GM12865 (cell line): ENCODE measurements at places on chromosomes 2 and 18.

GRCh38 chr18:1017227-1018058, 112.8 kb downstream of the ADCYAP1 start:
- no peak for DNase-seq

- DNase-seq, result peak; percentile 38
Observed at GRCh38 chr2:202377207-202377761, 1.2 kb downstream of the BMPR2 start.

DNA sequence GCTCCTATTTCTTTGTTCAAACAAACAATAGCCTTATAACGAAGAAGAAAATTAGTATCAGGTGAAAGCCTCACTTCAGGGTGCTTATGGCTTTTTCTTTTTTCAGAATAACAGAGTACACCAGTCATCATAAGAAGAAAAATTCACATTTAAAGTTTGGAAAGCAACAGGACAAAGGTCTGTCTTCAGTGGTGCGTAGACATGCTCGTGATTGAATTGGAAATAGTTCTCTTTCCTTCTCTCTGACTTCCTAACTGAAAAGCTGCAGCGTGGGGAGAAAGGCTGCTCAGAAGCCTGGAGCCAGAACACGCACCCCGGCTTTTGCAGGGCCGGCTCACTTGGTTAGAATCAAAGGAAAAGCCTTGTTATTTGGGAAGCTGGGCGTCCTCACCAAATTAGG, 127.6 kb upstream of the ZNF516 start:
- DNase-seq, result no peak

GRCh38 chr2:19122220-19122619, 236.2 kb downstream of the OSR1 start:
- DNase-seq, result no peak

DNA sequence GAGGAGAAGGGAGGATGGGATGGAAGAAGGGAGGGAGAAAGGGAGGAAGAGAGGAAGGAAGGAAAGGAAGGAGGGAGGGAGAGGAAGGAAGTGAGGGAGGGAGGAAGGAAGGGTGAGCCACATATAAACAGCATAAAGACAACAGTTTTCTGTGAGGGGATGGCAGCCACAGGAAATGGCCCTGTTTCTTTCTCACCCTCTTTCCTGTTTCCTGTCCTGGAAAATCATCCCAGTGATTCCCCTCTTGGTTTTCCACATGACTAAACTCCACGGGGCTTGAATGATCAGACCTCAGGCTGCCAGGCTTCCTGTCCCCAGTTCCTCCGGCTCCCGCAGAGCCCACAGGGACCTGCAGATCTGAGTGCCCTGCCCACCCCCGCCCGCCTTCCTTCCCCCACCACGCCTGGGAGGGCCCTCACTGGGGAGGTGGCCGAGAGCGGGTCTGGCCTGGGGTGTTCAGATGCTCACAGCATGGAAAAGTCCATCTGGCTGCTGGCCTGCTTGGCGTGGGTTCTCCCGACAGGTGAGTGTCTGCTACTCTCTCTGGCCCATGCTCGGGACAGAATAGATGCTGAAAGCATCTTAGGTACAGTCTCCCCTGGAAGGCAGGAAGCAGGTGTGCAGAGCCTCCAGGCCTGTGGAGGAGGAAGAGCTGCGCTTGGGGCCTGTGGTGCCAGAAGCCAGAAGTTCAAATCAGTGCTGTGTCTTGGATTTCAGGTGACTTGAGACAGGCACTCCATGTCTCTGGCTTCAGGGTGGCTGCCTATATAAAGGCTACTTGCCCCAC, at the start of gene SIGLEC15:
SIGLEC15 (plus strand) TSS at position 418 of the 787 bp plus-strand sequence; CDS start at position 472, 54 bp downstream.
- DNase-seq, result no peak

DNA sequence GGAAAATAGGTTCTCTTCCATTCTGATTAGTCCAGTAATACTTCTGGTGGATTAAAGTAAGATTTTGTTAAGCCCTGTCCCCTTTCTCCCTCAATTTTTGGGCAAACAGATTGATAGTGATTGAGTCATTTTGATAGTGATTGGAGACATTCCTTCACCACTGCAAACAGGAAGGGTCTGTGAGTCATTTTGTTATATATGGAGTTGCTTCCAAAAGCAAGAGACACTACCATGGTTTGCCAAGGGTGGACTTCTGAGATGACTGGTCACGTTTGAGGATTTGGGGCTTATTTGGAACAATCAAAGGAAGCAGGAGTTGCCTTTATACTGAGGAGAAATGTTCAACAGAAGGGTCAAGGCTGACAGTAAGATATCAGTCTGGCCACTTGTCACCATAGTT, 249.9 kb downstream of the PARD3B start:
- no peak for DNase-seq

GRCh38 chr2:18265614-18266586, 294.6 kb downstream of the RDH14 start:
- no peak for DNase-seq

DNA sequence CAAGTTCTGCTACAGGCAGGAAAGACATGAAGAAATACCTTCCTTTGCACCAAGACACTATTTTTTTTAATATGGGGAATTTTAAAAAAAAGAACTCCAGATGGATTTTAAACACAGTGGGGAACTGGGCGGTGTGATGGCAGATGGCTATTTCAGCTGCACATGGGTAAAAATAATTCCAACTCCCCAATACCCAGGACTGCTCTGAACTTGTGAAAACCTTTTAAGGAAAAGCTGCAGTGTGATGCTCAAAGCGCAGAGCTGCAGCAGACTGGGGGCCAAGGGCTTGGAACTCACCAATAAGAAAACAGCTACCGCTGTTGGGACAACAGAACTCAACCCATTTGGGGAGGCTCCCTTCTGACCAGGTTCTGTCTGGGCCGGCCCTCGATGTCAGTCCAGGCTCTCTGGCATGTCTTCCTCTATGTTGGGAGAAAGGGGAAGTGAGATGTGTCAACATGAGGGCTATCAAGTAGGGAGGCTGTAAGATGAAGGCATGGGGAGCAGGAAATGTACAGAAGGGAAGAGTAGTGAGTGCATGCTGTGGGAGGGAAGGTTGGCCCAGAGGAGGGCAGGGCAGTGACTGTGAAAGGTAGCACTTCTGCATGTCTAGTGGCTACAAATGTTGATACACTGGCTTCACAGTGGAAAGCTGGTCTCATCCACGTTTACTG, 64.0 kb upstream of the SLC14A2 start:
- DNase-seq, result no peak

DNA sequence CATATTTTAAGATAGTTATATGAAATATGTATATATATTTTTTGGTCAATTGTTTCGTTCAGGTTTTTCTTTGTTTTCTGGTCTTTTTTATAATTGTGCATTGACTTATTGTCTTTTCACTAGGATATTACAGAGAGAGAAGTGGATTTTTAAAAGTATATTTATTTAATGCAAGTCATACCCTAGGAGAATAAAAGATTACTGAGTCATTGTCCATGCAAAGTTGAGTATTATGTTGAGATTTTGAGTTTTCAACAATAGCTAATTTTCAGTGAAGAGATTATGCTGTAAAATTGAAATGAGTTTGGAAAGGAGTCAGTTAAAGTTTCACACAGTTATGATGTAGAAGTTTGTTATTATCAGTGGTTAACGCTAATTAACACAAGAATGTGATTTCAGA, 203.6 kb upstream of the SPRED2 start:
- DNase-seq, result no peak

DNA sequence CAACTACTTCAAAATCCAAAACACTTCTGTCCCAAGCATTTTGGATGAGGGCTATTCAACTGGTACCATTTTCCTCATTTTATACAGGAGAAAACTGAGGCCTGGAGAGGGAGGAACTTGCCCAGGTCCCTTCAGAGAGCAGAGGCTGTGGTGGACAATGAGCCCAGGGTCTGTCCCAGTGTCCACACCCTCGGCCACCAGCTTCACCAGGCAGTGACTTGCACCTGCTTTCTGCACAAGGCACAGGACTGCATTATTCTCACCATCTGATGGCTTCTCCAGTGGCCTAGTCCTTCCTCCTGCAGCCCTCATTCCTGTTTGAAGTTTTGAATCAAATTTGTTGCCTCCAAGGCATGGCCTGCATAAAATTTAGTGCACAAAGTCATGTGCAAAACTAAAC, 53.3 kb downstream of the RNF144A start:
- no peak for DNase-seq

DNA sequence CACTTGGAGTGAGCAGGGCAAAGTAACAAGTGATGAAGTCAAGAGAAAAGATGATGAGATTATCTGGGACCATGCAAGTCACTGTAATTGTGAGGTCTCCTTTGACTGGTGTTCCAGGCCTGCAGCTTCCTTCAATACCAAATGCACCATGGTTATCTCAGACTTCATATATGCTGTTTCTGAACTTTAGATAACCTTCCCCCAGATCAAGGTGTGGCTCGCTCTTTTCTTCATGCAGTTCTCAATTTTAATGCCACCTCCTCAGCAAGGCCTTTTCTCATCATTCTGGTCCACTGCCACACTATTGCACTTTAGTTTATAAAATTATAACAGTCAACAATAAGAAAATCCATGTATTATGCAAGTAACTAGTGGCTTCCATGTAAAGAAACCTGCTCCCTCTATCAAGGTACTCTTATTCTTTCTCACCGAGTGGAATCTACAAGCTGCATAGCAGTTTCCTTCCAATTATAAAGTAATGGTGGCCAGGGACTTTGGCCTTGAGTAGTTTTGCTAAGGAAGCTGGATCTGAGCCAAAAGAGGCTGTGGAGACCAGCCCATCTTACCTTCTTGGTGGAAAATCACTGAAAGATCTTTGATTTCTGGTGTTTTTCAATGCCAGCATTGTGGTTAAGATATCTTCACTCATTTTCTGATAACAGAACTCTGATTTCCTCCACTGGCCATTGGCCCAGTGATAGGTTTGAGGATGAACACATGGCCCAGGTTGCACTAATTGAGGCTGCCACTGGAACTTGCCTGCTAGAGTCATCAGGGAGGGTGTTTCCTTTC, 113.6 kb downstream of the KCNE4 start:
- no peak for DNase-seq

- DNase-seq, result no peak
Observed at GRCh38 chr2:27888790-27889189, 1.4 kb downstream of the RBKS start.

- peak; percentile 17 for DNase-seq
Observed at GRCh38 chr2:227363756-227364155, 15.3 kb downstream of the TM4SF20 start.

DNA sequence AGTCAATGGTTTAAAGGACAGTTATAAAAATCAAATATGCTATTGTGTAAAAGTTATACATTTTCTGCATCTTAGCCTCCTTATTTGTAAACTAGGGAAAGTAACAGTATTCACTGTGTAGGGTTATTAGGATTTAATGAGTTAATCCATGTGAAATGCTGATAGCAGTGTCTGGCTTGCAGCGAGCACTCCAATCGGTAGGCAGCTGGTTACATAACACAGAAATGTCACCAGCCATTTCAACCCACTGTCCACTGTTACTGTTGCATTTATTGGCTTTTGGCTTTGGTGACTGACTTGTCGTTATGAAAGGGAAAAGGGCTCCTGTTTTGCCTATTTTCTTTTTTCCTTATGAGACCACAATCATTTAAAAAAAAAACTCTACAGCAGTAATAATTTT, 38.9 kb downstream of the ID2 start:
- no peak for DNase-seq

DNA sequence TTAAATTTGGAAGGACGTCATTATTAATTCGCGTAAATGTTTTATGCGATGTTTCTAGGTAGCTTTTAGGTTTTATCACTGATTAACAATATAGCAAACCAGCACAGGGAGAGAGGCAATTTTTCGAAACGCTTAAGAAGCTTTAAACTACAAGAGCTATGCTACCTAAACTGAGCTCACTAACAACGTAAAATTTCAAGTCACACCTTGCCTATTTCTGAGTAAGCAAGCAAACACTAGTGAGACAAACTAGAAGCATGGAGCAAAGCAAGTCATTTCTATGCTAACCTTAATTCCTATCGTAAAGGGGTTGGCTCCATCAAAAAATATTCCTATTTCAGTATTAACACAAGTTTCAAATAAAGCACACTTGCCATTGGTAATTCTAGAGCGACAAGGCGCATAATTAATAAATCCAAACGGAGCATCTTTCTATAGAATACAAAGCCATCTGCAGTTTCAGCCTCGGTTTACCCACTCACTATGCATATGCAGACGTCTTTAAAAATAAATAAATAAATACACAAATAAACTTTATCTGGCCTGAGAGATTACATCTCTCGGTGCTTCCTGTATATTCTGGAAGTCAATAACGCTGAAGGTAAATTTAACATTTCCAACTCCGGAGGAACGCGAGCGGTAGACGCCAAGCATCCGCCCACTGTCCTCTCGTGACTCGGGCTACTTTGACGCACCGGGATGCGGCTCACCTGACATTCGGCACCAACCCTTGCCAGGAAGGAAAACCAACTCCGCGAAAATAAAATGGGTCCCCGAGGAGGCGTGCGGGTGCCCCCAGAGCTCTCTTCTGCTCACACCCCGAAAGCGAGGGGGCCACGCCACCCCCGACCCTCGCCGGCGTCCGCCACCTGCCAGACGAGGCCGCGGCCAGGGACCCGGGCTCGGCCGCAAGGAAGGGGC, 947 bp downstream of the ITSN2 start:
- peak; percentile 49 for DNase-seq

DNA sequence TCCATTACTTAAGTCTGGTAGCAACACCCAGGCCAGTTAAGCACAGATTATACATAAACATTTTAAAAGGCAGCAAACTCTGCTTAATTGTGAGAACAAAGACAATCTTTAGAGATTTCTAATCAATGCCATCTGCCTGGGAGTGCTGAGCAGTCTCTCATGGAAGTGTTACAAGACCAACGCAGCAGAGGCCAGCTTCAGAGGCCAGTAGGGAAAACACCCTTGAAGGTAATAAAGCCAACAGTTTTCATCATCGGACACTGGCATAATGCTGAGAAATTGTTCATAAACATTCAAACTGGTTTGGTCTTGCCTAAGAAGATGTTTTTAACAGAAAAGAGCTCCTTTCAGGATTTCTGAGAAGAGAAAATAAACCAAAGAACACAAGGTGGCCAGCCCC, 35.0 kb downstream of the EPB41L3 start:
- no peak for DNase-seq

DNA sequence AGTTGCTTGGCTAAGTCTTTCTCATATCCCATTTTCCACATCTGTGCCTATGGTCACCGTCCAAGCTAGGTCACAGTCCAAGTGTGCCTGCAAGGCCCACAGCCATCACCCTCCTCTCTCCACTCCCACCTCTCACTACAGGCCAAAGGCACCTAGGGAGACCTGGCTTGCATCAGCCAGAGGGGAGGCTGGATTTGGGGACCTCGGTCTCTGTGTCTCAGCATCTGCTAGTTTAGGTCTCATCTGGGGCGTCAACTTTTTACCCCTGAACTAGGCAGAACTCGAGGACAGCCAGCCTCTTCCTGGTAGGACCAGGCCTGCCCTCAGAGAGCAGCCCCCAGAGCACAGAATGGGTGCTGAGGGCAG, 217.1 kb downstream of the DYSF start:
- DNase-seq, result no peak

- DNase-seq, result no peak
Observed at GRCh38 chr18:61308004-61308403, 25.2 kb upstream of the CDH20 start.
